ENCODE measurements at places on chromosomes 3 and 15.

DNA sequence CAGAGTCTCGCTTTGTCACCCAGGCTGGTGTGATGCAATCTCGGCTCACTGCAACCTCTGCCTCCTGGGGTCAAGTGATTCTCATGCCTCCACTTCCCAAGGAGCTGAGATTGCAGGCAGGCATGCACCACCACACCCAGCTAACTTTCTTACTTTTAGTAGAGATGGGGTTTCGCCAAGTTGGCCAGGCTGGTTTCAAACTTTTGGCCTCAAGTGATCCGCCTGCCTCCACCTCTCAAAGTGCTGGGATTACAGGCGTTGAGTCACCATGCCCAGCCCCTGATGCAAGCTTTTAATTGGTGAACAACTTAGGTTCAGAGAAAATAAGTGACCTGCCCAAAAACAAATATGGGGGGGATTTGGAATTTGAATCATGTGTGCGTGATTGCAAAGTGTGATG lies 246.2 kb downstream of the LRTM1 start:
- DNase-seq, result no peak

DNA sequence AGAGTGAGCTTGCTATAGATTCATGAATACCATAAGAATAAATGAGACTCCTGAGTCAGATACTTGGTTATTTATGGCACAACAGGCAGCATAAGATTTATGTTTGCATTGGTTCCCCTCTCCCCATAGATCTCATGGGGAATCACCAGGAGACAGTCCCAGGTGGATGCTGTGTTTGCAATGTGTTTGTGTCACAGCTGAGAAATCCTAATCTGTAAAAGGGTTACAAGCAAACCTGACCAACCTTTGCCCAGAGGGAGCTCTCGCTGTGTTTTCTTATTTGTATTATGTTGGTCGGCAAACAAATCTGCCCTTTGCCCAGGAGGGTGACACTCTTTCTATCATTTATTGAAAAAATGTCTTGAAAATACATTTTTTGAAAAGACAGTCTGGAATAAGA lies 236.2 kb downstream of the ZPLD1 start:
- no peak for DNase-seq

- DNase-seq, result no peak
Observed at GRCh38 chr3:94020293-94020692, 8.1 kb downstream of the STX19 start.

DNA sequence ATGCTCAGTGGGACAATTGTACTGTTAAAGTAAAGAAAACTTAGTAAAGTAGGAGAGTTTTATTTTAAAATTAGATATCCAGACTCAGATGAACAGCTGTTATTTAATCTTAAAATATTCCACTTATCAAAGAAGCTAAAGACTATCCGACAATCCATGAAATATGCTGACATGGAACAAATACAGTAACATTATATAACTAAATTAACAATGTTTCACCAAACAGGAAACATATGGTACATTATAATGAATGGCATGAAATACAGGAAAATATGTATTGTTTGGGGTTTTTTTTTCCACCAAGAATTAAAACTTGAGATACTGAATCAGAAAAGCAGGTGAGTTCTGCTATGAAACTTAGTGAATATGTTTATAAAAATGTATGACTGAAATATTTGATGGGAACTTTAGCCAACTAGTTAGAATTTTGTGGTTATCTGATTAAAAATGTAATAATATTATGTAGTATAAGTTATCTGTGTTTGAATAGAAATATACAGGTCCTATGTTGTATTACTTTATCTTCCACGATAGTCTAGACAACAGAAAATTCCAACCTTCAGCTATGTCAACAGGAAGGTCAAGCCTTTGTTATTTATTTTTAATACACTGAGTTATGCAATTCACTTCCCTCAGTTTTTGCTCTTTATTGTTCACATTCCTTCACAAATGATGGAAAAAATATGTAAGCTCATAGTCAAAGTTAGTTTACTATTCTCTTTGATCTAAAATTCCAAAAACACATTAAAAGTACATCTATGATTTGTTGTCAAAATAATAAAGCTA lies 72.7 kb downstream of the UACA start:
- no peak for DNase-seq

DNA sequence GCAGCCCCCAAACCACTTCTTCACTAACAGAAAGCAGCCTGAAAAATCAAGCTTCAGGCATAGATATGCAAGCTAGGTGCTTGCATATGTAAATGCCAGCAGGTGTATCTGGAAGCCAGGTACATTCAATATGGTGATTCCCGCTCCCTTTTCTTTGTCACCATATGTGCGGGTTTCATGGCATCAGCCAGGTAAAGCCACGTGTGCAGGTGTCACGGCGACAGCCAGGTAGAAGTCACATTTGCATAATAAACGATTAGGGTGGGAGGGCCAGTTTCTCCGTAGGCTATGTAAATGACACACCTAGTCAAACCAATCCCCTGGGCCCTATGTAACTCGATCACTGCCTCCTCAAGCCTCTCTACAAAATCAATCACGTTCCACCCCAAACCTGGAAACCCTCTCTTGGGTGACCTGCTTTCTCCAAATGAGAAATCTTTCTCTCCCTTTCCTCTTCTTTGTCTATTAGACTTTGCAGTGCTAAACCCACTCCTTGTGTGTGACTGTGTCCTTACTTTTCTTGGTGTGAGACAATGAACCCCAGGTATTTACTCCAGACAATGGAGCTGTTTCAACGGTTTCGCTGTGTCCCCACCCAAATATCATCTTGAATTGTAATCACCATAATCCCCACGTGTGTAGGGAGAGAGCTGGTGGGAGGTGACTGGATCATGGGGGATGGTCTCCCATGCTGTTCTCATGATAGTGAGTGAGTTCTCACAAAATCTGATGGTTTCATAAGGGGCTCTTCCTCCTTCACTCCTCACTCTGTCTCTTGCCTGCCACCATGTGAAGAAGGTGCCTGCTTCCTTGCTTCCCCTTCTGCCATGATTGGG lies 44.6 kb downstream of the ONECUT1 start:
- DNase-seq, result no peak

DNA sequence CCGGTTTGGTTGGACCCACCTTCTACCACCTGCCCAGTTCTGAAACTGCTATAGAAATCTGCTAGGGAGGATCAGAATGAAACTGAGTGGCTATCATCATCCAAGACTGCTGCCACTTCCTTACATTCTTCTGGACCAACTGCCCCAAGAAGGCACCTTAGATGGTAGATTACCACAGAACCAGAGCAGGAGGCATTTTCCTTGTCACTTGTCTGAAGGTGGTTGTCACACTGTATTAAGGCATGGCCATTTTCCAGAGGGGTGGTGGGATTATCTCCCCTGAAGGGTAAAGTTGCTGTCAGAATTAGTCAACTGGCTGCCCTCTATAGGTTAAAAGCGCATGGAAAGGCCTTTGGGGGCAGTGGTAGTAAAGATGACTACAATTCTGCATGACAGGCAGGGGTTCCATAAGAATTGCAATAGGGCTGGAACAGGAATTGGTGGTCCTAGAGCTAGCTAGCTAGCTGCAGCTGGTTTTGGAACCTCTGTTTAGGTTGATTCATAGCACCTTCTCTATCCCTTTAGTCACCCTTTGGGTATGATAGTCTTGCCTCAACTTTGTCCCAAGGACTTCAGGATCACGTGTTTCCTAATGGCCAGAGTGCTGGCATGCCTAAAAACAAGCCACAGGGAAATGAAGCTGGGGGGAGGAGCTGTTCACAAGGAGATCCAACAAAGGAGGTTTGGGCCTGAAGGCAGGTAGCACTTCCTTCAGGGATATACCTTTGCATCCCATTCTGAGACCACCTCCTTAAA lies 4.8 kb upstream of the CSPG5 start:
- no peak for DNase-seq

DNA sequence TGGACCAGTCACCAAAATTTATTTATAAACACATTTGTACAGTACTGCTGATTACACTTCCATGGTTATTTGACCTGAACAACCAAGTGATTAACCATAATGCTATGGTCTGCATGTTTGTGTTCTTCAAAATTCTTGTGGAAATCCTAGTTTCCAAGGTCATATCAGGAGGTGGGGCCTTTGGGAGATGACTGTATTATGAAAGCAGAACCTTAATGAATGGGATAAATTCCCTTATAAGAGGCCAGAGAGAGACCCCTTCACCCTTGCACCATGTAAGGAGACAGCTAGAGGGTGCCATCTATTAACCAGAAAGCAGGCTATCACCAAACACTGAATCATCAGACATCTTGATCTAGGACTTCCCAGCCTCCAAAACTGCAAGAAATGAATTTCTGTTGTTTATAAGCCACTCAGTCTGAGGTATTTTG lies 1.9 kb downstream of the SCAPER start:
- peak; percentile 67 for DNase-seq

DNA sequence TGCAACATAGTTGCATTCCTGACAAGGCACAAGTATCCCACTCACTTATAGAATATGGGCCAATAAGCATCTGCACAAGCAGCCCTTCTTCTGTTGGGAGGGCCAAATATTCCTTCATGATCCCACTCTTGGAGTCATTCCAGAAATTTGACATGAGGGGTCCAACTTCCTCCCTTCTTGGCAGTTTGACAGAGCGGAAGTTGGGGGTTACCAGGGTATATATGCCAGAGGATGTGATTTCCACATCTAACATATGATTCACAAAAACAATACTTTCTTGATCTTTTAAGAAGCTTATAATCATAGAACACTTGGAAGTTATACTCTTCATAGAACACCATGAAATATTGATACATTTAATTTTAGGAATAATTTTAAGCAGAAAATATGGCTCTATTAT lies 100.9 kb upstream of the CRBN start:
- DNase-seq, result no peak

GRCh38 chr3:36907911-36908646 lies 36.8 kb downstream of the TRANK1 start:
- DNase-seq, result peak; percentile 70

GRCh38 chr3:186489507-186489906 lies 54.7 kb downstream of the CRYGS start:
- no peak for DNase-seq

DNA sequence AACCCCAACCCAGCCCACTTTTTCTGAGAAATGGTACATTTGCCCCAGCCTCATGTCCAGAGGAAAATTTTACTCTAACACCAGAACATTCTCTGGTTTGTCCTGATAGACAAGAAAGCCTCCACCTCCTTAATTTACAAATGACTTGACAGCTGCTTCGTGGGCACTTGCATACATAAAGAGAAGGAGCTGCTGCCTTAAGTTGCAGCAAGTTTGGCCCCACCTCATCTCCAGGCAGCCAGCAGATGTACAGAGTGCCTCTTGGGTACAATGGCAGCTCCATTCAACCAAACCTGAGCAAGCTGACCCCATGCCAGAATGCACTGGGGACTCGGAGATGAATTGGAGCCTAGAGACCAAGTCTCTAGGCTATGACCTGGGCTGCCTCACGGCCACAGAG lies 6.2 kb upstream of the H1-8 start:
- no peak for DNase-seq

GRCh38 chr15:79977431-79978054 lies 6.5 kb upstream of the BCL2A1 start:
- peak; percentile 87 for DNase-seq

- DNase-seq, result no peak
Observed at GRCh38 chr3:56868706-56869105, 67.0 kb upstream of the ARHGEF3 start.

DNA sequence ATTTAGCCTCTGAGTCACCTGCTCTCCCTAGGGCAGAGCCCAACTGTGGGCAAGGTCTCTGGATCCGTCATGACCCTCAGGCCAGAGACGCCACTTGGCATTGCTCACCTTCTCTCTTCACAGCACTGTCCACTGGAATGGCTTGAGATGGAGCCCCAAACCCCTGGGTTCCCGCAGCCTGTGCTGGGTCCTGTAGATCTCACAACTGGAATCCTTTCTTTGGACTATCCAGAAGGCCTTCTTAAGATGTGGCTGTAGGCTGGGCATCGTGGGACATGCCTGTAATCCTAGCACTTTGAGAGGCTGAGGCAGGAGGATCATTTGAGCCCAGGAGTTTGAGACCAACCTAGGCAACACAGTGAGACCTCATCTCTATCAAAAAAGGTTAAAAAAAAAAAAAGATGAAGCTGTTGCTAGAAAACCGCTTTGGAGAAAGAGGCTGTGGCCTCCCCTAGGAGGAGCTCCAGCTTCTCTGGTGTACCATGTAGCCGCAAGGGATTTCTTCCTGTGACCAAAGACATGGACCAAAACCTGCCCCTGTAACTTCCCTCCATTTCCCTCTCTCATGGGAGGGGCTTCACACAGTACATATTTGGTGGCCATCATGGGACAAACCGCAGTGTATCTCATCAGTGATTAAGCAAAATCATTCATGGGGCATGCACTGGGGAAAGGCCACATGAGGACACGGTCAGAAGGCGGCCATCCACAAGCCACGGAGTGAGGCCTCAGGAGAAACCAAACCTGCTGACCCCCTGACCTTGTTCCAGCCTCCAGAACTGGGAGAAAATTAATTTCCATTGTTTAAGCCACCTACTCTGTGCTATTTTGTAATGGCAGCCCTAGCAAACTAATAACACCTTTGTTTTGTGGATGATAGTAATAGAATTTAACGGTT lies 23.3 kb upstream of the BUB1B start:
- no peak for DNase-seq

DNA sequence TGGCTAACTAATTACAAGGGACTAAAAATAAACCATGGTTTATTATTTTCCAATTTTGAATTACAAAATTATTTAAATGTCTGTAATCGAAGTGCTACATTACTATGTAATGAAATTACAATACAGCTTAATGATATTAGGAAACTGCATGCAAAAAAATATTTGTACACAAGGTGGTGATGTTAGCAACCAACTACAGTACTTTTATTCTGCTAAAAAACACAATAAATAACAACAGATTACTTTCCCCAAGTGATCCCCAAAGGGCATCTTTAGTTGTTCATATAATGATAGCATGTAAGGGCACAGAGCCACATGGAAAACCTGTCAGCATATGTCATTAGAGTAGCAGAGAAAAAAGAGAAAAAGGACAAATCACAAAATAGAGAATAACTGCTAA lies 147.5 kb upstream of the SOX2 start:
- no peak for DNase-seq

DNA sequence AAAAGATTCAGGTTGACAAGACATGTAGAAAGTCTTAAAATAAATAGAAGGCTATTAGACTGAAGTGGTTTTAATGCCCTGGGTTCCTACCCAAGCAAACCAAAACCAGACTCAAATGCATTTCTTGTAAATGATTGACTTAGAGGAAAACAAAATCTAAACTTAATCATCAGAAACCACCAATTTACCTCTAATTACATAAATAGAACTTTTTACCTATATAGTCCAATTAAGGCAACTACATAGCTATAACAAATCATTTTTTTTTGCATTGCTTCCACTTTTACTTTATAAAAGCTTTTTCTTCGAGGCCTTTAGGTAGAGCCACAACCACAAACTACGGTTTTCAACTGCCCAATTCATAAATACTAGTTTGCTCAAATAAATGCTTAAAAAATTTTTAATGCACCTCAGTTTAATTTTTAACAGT lies 231.3 kb upstream of the ARHGEF26 start:
- DNase-seq, result no peak

DNA sequence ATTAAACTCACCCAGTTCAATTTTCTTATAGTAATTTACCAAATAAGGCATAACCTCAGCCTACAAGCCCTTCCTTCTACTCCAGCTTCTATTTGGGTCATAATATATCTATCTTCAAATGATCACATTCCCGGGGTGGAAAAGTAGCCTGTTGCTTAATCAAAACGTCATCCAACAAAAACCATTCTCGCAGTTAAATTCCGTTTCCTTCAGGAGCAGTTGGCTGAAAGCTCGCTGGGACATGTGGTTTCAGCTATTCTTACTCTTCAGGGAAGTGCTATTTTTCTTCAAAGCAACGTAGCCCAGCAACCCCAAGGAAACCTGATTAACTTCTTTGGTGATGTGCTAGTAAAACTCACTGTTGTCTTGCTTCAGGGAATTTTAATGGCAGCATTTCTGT lies 59.6 kb downstream of the MAGI1 start:
- DNase-seq, result no peak
